Esophagus muscularis mucosa (tissue), 4 donors: ENCODE measurements at places on chromosomes 12 and 14. TPM values are rescaled to one million over a fixed set of nuclear protein-coding genes. Genes with fewer than 3 reads are reported as not detected.

DNA sequence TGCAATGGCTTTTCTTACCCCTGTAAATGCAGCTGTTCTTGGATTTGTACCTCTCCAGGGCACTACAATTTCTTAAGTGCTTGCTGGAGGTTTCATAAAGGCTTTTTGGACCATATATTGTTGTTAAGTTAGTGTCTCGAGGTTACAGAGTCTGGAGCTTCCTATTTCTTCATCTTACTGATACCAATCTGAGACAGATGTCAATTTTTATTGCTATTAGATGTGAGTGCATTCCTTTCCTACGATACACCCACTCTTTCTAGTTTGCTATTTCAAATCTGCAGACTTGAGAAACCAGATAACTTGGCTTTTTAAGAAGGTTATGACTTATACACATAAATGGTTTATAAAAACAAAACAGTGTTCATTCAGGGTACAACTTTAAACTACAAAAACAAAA lies 2.1 kb downstream of the NOXRED1 start:
- no peaks in the 10 kb centered on the region for H3K27me3 ChIP-seq
- DNase-seq: no peak
- no peak overlapping the region for H3K4me3 ChIP-seq
- peaks cover 48% of the 10 kb centered on the region for H3K36me3 ChIP-seq
- H3K27ac ChIP-seq: no peak overlapping the region

The SLC6A12 gene
- total RNA-seq: not detected

The CISTR gene
- not detected for total RNA-seq

DNA sequence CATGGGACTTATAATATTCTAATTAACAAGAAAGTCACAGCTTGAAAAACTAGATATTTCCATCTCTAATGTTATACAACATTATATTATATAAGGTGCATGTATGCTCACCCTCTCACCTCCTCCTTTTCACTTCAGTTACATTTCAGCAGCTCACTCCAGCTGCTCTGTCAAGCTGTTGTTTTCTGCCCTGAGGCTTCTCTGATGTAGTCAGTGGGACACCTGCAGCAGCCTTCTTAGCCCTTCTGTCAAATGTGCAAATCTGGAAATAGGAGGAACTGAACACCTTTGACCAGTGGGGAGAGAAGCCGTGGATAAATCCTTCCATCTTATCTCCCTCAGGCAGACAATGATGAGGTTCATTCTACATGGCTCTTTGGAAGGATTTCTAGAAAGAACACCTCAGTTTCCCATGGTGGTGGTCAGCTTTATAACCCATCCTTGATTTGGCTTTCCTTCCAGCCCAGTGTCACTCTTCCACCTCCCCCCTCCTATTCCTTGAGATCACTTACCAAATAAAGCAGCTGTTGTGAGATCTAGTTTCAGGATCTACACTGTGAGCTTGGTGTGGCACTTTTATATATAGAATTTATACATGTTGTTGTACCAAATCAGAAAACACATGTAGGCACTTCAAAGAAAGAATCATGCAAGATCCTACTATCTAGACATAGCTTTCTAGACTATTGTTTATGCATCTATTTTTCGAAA lies 79.6 kb upstream of the STK38L start:
- H3K27me3 ChIP-seq: no peaks in the 10 kb centered on the region
- no peak overlapping the region for H3K4me3 ChIP-seq
- no peaks in the 10 kb centered on the region for H3K4me1 ChIP-seq

DNA sequence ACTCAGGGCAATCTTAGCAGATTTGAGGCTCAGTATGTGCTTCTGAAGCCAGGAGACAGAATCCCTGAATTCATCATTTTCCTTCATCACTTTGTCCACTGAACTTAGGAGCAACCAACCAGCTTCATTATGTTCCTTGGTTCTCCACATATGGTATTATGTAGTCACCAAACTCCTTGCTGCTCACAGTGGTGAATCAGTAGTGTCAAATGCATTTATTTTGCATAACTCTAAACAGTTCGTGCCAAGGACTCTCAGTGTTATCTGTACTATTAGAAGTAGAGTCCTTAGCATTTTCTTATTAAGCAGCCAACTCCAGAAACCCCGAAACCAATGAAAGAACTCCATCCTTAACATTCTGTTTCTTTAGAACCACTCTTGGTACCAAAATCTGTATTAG lies 466.9 kb upstream of the RGS6 start:
- H3K27me3 ChIP-seq: no peaks in the 10 kb centered on the region
- no peaks in the 10 kb centered on the region for H3K36me3 ChIP-seq
- H3K4me3 ChIP-seq: no peak overlapping the region
- no peaks in the 10 kb centered on the region for H3K4me1 ChIP-seq

DNA sequence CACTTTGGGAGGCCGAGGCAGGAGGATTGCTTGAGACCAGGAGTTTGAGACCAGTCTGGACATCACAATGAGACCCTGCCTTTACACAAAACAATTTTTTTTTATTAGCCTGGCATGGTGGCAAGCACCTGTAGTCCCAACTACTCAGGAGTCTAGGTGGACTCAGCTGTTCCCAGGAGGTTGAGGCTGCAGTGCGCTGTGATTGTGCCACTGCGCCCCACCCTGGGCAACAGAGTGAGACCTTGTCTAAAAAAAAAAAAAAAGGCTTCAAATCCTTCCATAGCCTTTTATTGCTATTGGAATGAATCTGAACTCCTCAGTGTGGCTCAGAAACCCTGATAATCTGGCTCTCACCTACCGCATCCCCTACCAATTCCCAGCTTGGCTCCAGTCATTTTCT lies 26.1 kb downstream of the AK7 start:
- no peaks in the 10 kb centered on the region for H3K36me3 ChIP-seq
- DNase-seq: no peak
- no peak overlapping the region for H3K4me3 ChIP-seq
- no peaks in the 10 kb centered on the region for H3K4me1 ChIP-seq
- peaks cover 11% of the 10 kb centered on the region for H3K27me3 ChIP-seq

DNA sequence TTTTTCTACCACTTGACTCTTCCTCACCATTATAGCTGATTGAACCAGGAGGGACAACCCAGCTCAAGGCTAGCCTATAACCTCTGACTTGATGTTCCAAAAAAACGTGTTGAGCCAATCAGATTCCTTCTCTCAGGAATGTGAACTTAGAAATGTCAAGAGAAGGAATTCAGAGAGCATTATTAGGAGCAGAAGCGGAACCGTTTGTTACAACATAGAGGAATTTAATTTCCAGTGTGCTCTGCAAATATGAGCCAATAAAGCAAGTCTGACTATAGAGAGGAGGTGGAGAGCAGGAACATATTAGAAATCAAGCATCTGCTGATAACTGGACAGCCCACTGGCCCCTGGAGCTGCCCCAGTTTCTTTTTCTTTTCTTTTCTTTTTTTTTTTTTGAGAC lies 15.3 kb upstream of the PELI2 start:
- H3K4me3 ChIP-seq: no peak overlapping the region
- DNase-seq: no peak
- H3K27ac ChIP-seq: no peak overlapping the region
- no peaks in the 10 kb centered on the region for H3K36me3 ChIP-seq

GRCh38 chr12:10243818-10244520 lies 31.3 kb downstream of the GABARAPL1 start:
- no peaks in the 10 kb centered on the region for H3K4me1 ChIP-seq
- H3K27me3 ChIP-seq: no peaks in the 10 kb centered on the region
- no peak for DNase-seq
- H3K36me3 ChIP-seq: no peaks in the 10 kb centered on the region
- H3K27ac ChIP-seq: no peak overlapping the region
- H3K4me3 ChIP-seq: no peak overlapping the region

The SLCO1C1 gene
- not detected for total RNA-seq

DNA sequence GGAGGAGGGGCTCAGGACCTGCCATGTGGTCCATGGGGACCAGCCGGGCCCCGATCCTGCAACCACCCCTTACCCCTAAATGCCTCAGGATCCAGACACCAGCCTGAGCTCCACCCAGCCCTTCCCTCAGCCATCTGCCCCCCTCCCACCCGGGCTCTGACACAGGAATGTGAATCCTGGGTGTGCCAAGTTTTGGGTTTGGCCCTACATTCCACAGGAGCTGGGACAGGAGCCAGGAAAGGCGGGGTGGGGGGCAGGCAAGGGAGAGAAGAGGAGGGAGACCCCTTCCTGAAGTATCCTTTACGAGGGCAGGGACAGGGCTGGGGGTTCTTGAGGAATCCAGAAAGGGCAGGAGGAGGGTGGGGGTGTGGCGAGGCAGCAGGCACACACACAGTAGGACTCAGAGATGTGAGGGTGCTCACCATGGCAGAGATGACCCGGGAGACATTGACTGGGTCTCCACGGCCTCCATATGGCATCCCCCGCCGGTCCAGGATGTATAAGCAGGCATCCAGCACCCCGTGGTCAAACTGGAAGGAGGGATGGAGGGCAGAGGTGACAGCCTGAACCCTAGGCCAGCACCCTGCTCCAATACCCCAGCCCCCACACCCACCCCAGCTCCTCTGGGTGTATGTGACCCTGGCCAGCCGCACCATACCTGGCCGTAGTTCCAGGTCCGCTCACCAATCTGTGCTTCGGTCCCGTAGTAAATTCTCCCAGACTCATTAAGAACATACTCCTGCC lies 3.5 kb downstream of the TGM1 start:
- no peaks in the 10 kb centered on the region for H3K36me3 ChIP-seq
- H3K27me3 ChIP-seq: no peaks in the 10 kb centered on the region
- H3K4me3 ChIP-seq: no peak overlapping the region
- no peak overlapping the region for H3K27ac ChIP-seq
- peaks cover 4% of the 10 kb centered on the region for H3K4me1 ChIP-seq

GRCh38 chr12:129870136-129870535 lies 33.7 kb downstream of the TMEM132D start:
- H3K27ac ChIP-seq: no peak overlapping the region
- no peak overlapping the region for H3K4me3 ChIP-seq
- DNase-seq: no peak
- no peaks in the 10 kb centered on the region for H3K36me3 ChIP-seq
- no peaks in the 10 kb centered on the region for H3K27me3 ChIP-seq

The RHEBL1 gene
- not detected for total RNA-seq

- no peaks in the 10 kb centered on the region for H3K4me1 ChIP-seq
- DNase-seq: no peak
- H3K27ac ChIP-seq: no peak overlapping the region
- H3K4me3 ChIP-seq: no peak overlapping the region
- H3K27me3 ChIP-seq: no peaks in the 10 kb centered on the region
Observed at GRCh38 chr14:100747736-100748135, 21.0 kb downstream of the DLK1 start.

The SYT1 gene
- total RNA-seq: 4.1 TPM

The IQSEC3 gene
- 0.83 TPM for total RNA-seq

GRCh38 chr12:20555771-20556170 lies 139.4 kb upstream of the SLCO1C1 start:
- no peak overlapping the region for H3K4me3 ChIP-seq
- no peak overlapping the region for H3K27ac ChIP-seq
- H3K36me3 ChIP-seq: no peaks in the 10 kb centered on the region
- H3K27me3 ChIP-seq: no peaks in the 10 kb centered on the region
- DNase-seq: no peak
- no peaks in the 10 kb centered on the region for H3K4me1 ChIP-seq
